ENCODE measurements at places on chromosomes 13 and 19.

- DNase-seq, result no peak
These were observed 10.3 kb downstream of the PTPRS start for GRCh38 chr19:5330307-5330720.

DNA sequence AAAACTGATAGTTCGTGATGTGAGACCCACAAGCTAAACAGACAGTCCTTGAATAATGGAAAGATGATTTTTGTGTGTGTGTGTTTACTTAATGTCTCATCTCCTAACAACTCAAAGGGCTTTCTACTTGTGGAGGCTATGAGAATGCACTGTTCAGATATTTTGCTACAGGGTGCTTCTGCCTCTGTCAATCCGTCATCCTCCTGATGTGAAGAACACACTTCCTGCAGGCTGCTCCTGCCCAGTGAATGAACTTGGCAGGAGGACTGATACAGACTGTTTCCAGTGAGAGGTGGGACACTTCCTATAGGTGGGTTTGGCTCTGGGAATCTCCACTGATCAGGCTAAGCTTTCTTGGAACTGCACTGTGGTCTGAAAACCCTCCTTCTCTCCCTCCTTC is 168.4 kb upstream of the STARD13 start:
- DNase-seq, result no peak

GRCh38 chr13:27168086-27168485 is 3.5 kb downstream of the USP12 start:
- DNase-seq, result no peak

DNA sequence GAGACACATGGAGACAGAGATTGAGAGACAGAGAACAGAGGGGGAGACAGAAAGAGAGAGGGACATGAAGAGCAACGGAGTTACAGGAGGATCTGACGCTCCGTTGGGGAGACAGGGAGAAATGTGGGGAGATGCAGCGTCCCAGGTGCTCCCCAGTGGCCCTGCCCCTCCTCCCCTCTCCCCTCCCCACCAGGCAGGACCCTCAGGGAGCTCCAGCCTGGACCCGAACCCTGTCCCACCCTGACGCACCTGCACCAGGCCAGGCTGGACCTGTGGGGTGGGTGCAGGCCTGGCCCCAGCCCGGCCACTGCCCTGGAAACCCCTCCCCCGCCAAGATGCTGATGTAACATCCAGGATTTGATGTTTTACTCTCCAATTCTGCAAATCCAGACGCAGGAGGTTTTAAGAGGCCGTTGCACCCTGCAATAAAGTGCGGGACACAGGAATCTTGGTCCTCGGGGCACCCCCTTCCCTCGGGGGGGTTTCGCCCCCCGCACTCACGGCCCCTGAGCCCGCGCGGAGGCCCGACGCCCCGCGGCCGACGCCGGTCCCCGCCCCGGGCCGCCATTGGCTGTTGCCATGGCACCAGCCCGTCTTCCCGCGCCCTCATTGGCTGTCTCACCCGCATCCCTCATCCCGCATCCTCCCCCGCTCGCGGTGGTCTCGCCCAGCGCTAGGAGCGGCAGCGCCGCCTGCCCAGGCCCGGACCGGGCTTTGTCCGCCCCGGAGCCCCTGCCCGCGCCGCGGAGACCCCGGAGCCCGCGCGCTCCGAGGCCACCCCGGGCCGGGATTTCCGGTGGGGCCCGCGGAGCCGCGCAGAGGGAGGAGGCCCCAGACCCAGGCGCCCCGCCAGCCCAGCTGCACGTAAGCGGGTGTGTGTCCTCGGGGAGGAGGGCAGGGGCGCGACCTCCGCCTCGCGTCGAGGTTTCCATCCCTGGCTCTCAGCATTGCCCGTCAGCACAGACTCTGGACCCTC is at the start of gene APC2:
APC2 (plus strand) TSS at position 655 of the 976 bp plus-strand sequence. CDS start 2,881 bp downstream, outside the sequence.
- DNase-seq, result peak; percentile 80

GRCh38 chr13:77514336-77514726 is 21.2 kb upstream of the SCEL start:
- DNase-seq, result no peak

GRCh38 chr19:38638461-38638860 is 9.0 kb upstream of the ACTN4 start:
- no peak for DNase-seq

GRCh38 chr19:41641879-41642485 is 15.1 kb upstream of the CEACAM4 start:
- peak; percentile 1 for DNase-seq

GRCh38 chr13:80132741-80133601 is 208.0 kb downstream of the SPRY2 start:
- DNase-seq, result no peak

DNA sequence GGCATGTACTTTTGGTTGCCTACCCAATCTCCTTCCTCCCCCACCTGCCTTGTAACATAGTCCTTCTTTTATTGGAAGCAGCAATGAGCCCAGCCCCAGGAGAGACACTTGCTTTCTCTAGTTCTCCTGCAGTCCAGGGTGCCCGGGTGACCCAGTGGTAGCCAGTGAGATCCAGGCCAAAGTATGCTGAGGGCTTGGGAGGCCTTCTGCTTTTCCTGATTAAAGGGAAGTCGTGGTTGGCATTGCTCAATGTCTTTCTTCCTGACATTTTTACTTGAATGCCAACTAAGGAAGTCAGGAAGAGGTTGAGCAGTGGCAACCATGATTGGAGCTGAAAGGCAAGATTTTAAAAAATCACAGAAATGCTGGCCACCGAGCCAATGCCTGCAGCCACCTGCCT is 25.7 kb downstream of the CNMD start:
- no peak for DNase-seq

DNA sequence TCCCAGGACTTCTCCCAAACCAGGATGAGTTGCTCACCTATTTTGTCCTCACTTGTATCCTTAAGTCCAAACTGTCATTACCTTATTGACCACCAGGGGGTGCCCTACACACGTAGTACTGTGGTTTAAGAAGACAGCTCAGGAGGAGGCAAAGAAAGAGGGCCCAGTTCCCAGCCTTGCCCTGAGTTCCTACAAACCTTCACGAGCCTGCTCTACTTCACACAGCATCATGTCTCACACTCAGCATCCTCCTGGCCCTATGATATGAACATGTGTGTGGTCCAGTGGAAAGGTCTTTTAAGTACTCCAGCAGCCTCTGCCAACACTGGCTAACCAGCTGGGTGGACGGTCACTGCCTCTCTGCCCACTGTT is 8.1 kb upstream of the ZNF784 start:
- peak; percentile 45 for DNase-seq

DNA sequence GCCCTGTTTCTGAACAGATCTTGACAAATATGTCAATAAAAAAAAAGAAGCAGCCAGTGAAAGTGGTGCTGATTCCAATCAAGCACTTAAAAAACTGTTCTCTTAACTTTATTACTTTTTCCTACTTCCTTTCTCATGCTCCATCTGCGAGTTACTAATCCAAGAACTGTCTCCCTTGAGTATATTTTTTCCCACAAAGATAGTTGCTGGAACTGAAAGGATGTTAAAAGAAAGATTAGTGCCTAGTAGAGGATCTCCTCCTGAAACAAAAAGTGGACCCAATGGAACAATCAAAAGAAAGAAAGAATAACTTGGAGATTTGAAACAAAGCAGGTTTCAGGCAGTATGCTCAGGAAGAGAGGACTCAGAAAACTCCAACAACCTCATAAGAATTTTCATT is 1034.8 kb downstream of the PCDH17 start:
- no peak for DNase-seq

- no peak for DNase-seq
These were observed 5.8 kb upstream of the ONECUT3 start for GRCh38 chr19:1747285-1748114.

- DNase-seq, result no peak
These were observed 98.0 kb upstream of the WASF3 start for GRCh38 chr13:26459276-26460131.

- DNase-seq, result no peak
These were observed 8.6 kb downstream of the PDX1 start for GRCh38 chr13:27928353-27928804.

- peak; percentile 96 for DNase-seq
These were observed 678.5 kb upstream of the PCDH20 start for GRCh38 chr13:62093984-62094780.

- no peak for DNase-seq
These were observed 36.3 kb upstream of the ABCC4 start for GRCh38 chr13:95337597-95337996.

DNA sequence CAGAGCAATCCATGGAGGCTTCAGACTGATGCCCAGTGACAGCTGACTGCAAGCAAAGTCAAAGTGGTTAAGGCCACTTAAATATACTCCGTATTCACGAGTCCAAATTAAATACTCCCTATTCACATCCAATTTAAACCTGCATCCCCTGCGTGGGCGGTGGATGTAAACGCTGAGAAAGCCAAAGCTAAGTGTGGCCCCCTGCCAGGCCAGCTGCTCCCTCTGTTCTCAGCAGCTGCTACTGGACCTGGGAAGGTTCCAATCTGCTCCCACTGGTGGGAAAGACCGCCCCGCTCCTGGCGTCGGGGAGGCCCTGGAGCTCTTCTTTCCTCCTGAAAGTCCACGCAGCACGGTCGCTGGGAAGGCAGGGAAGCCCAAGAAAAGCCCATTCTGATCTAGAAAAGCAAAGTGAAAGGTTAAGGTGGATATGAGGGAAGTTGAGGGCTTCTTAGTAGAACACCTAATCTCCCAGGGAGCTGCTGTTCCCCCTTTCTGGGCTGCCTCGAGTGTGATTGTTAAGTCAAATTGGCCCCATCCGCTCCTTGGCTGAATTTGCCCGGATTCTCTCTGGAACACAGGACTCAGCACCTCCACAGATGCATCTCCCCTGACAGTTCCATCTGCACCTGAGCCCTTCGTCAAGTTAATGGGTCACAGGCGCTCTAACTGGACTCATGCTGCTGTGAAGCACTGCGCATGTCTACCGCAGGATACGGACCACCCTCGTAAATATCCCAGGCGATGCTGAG is 205.5 kb downstream of the USP12 start:
- DNase-seq, result no peak

GRCh38 chr19:8608941-8609278 is 1.6 kb downstream of the ADAMTS10 start:
- no peak for DNase-seq

DNA sequence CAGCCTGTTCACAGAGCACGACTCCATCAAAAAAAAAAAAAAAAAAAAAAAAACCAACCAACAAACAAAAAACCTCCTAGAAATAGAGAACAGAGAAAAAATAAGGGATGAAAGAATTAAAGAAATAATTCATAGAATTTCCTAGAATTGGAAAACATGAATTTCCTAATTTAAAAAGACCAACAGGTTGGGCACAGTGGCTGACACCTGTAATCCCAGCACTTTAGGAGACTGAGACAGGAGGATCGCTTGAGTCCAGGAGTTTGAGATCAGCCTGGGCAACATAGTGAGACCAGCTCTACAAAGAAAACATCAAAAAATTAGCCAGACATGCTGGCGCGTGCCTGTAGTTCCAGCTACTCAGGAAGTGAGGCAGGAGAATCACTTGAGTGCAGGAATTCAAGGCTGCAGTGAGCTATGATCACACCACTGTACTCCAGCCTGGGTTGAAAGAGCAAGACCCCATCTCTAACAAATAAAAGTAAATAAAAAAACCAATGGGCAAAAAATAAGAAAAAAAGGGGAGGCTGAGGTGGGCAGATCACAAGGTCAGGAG is 6.5 kb downstream of the SPART start:
- DNase-seq, result no peak

- DNase-seq, result no peak
These were observed 43.2 kb downstream of the CCNA1 start for GRCh38 chr13:36475468-36475867.

GRCh38 chr19:10168386-10168948 is 26.3 kb downstream of the DNMT1 start:
- no peak for DNase-seq

- no peak for DNase-seq
These were observed 384.9 kb downstream of the KCNRG start for GRCh38 chr13:50400035-50400726.

DNA sequence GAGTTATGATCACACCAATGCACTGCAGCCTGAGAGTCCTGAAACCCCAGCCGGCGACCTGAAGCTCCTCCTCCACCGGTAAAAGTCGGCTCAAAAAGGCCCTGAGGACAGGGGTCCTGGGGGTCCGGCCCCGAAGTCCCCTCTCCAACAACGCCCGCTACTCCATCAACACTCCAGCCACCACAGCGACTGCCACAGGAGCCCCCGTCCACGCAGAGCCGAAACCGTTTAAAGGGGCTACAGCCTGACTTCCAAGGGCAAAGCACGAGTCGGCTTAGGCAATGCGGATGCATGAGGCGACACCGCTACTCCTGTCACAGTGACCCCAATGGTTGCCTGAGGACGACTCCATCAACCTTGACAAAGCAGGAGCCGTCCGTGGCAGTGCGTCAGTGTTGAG is 22.9 kb upstream of the ZNF420 start:
- DNase-seq, result no peak

DNA sequence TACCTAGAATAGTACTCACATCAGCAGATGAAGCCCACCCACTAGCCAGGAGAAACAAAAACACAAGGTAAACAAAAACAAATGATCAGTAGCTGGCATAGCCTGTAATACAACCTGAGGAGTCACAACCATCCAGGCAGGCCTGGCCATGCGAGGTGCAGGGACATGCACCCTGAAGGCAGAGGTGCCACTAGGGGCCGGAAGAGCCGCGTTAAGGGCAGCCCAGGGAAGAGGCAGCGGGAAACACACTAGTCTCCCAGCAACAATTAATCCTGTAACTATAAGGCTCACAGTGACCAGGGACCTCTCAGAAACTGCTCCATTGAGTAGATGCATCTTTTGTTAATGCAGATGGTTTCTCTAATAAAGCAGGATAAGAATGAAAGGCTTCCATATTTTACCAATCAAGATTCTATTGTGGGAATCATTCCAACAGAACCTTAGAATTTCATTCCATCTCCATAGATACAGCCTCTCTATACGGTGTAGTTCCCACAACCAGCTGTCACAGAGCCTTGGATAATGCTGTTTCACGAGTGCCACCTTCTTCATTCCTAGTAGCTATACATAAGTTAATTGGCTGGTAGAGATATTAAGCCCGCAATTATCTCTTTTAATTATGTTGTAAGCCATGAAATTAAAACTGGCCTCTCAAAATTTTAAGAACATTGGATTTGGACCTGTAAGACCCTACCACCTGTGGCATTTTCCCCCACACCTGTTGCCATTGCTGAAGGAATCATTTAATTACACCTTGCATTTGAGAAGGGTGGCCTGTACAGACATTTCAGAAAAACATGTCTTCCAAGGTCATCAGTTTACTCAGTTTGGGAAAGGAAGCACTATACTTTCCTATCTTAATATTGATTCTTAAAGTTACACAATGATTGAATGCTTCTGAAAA is 28.7 kb downstream of the ANKRD10 start:
- DNase-seq, result no peak

DNA sequence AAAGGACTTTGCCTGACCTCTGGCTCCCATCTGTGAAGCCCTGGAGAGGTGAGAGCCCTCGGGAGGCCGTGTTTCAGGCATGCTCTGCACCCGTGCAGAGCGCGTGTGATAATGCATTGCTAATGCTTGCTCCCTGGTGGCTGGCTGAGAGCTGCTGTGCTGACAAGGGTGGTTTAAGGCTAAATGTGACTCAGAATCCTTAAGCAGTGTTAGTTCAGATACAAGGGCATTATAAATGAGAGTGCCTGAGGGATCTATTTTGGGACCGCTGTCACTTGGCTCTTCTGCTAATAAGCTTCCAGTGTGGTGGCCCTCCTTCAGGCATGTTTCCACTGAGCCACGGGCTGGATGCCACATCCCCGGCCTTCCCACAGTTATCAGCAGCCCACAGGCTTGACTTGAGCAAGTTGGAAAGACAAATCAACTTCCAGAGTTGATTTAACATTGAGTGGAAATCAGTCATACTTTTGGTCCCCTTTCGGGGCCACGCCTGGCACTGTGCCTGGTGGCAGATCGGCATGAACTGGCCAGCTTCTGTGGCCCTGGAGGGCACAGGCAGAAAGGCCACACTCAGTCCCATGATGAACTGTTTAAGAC is 17.0 kb downstream of the ALOX5AP start:
- no peak for DNase-seq

GRCh38 chr19:38701455-38702063 is 42.7 kb downstream of the CAPN12 start:
- DNase-seq, result no peak

Data from NCI-H1417 treated with DMSO at 0.1 percent for 48 hours (cell line).